ENCODE measurements at places on chromosomes 4 and X.

- no peak for DNase-seq
These were observed 102.1 kb downstream of the RELL1 start for GRCh38 chr4:37584071-37584470.

DNA sequence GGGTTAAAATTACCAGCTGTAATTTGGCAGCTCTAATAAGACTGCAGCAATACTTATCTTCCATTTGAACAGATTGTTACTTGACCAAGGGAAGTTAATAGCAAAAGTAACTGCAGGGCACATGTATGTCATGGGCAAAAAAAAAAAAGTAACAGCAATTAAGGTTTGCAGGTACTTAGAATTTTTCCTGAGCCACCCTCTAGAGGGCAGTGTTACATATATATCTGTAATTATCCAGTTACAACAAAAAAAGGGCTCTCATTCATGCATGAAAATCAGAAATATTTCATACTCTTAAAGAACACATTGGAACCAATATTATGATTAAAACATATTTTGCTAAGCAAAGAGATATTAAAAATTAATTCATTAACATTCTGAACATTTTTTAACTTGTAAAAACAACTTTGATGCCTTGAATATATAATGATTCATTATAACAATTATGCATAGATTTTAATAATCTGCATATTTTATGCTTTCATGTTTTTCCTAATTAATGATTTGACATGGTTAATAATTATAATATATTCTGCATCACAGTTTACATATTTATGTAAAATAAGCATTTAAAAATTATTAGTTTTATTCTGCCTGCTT lies 25.1 kb downstream of the XIAP start:
- DNase-seq: peak; percentile 19

GRCh38 chr4:142547974-142548373 lies 298.1 kb downstream of the INPP4B start:
- no peak for DNase-seq

GRCh38 chrX:72122621-72123337 lies 8.9 kb downstream of the RTL5 start:
- DNase-seq: no peak

GRCh38 chr4:159352609-159353008 lies 249.7 kb downstream of the RAPGEF2 start:
- DNase-seq: no peak

DNA sequence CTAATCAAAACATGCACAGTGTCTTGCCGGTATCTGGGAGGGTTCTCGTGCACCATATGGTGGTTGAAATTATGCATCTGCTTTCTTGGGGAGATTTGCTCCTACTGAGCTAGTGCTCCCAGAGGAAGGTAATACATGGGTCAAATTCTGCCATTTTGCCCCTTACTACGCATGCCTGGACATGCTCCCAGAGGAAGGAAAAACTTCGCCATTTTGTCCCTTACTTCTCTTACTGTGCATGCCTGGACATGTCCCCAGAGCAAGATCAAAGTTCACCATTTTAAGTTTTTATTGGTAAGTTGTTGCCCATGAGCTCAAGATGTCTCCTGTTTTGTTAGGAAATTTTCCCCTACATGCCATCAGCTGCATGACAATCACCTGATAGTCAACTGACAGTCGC lies 252.1 kb upstream of the KLHL4 start:
- DNase-seq: no peak

DNA sequence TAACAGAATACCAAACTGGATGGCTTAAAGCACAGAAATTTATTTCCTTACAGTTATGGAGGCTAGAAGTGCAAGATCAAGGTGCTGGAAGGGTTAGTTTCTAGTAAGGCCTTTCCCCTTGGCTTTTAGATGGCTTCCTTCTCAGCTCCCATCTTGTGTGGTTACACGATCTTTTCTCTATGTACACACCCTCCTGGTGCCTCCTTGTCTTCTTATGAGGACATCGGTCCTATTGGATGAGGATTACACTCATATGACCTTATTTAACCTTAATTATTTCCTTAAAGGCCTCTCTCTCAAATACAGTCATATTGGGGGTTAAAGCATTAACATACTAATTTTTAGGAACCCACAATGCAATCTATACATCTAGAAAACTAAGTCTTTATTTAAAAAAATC lies 787.9 kb upstream of the GALNTL6 start:
- no peak for DNase-seq

GRCh38 chrX:6468706-6469105 lies 66.2 kb downstream of the VCX3A start:
- DNase-seq: no peak

DNA sequence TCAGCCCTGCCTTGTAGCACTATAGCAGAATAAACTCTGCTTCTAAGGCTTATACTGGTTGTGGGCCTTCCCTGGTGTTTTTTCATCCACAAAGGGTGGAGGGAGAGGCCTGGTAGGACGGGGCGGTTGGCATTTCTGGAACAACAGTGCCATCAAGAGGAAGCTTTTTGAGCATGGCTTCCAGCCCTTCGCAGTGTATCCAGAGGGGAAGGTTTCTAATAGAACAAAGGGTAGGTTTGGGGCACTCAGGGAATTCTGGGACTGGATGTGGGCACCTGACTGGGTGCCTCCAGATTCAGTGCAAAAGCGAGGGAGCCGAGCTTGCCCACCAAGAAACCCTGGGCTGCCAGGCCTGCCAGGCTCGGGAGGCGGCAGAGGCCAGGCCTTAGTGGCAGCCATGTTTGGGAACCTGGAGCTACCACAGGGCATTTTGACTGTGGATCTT lies 229.6 kb upstream of the AGTR2 start:
- DNase-seq: no peak

DNA sequence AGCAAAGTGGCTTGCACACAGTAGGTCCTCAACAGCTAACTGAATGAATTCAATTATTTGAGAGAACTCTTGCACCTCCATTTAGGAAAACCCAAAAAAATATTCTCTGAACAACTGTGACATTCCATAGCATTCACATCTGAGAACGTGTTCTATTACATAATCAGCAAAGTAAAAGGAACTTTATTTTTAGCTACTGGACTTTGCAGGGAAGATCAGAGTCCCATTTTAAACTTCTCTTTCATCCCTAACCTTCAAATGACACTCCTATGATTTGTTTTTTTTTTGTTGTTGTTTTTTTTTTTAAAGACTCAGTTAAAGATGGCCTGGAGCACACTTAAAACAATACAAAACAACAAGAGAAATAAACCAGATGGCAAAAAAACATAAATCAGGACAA lies 30.9 kb downstream of the RAI2 start:
- DNase-seq: no peak

DNA sequence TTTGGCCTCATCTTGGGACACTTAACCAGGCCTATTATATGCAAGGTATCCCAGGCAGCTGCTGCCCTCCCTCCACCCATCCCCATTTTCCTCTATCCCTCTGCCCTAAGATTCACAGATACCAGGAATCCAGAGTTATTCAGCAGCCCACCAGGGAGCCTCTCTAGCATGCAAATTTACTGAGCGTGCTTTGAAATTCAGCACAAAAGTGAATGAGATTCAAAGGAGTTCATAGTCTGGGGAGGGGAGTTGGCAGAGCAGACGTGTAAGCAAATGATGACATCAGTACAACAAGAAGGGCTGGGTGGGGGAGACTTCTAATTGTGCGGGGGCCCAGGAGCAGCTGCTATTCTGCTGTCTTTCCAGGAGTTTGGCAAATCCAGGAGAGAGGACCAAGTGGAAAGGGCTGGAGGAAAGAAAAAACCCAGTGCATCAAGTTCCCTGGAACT lies 1.7 kb upstream of the MTM1 start:
- DNase-seq: no peak

GRCh38 chr4:185036842-185037241 lies 18.6 kb downstream of the HELT start:
- DNase-seq: no peak

- no peak for DNase-seq
These were observed 488.8 kb upstream of the POU3F4 start for GRCh38 chrX:83019258-83019657.

DNA sequence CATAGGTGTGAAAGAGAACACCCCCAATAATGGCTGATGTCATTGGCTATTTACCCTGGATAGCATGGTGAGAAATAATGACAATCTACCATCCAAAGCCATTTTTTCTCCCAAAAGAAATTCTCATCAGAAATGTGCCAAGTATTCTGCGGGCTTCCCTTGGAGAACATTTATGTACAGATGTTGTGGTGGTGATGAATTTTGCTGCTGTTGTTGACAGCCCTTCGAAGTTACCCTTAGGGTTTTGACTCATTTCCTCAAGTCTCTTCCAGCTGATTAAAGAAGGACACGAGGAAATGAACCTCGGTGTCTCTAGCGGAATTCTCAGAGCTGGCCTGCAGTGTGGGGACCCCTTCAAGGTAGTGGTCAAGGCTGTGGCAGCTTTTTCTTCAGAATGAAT lies 3.4 kb downstream of the KIT start:
- no peak for DNase-seq

DNA sequence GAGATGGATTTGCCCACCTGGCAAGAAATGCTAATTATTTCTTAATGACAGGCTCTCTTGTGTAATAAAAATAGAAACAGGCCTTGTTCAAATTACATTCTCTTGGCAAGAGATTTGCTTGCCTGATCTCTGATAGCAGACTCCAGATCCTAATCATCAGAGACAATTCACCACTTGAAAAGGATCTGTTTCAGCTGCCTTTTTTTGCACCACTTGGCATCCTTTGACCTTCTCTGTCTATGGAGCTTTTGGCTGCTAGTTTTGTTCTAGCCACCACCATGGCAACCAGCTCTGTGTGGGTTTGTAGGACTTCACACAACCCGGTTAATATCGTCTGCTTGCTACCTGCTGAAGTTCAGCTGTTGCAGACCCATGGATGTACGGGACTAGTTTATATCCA lies 241.1 kb upstream of the TLL1 start:
- DNase-seq: no peak

- no peak for DNase-seq
These were observed 1368.4 kb upstream of the ADGRL3 start for GRCh38 chr4:59831746-59832145.

- no peak for DNase-seq
These were observed 540.9 kb downstream of the PPP4R3C start for GRCh38 chrX:26922278-26922677.

DNA sequence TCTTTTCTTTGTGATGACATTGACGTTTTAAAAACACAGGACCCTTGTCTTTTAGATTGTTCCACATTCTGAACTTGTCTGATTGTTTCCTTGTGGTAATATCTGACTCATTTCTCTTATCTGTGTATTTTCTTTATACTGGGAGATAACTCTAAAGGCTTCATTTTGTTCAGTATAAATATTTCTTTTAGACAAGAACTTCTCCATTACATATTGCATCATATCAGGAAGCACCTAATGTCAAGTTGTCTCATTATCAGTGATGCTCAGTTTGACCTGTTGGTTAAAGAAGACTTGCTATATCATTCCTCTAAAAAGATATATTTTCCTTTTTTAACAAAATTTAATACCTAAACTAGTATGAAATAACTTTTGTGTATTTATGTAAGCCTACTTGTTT lies 152.3 kb upstream of the BMP3 start:
- no peak for DNase-seq

- no peak for DNase-seq
These were observed 2.5 kb downstream of the CCNI start for GRCh38 chr4:77073106-77073809.

- no peak for DNase-seq
These were observed 99.3 kb upstream of the ARMCX2 start for GRCh38 chrX:101759000-101759399.

DNA sequence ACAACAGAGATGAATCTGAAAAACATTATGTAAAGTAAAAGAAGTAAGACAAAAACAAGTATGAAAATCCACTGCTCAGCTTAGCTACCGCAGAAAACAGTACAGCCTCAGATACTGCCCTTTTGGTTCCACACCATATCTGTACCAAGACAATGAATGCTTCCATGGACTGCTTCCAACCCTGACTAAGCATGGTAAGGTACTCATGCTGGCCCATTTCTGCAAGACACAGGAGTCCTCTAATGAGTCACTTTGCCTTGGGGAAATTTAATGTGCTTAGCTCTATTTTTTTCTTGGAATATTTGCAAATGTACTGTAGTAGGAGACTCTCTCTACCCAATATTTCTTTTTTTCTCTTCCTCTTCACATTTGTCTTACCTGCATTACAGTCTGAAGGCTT lies 931.7 kb upstream of the HS3ST1 start:
- DNase-seq: no peak

DNA sequence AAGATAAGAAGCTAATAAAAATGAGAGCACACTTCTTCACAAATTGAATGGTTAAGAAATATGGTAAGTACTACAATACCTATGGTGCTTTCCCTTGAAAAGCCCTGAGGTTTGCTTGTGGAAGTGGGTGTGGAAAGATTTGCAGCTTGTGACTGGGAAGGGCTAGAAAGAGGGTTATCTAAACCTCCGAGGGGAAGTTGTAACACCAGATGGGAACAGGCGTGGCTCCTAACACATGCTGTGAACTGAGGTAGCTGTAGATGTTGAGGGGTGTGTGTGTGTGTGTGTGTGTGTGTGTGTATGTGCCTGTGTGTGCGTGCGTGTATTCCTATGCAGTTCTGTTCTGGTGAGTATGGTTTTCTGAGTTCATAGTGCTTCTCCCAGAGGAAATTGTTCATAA lies 21.5 kb downstream of the FRMPD4 start:
- DNase-seq: no peak

- no peak for DNase-seq
These were observed 2.1 kb downstream of the UCHL1 start for GRCh38 chr4:41258783-41259182.

DNA sequence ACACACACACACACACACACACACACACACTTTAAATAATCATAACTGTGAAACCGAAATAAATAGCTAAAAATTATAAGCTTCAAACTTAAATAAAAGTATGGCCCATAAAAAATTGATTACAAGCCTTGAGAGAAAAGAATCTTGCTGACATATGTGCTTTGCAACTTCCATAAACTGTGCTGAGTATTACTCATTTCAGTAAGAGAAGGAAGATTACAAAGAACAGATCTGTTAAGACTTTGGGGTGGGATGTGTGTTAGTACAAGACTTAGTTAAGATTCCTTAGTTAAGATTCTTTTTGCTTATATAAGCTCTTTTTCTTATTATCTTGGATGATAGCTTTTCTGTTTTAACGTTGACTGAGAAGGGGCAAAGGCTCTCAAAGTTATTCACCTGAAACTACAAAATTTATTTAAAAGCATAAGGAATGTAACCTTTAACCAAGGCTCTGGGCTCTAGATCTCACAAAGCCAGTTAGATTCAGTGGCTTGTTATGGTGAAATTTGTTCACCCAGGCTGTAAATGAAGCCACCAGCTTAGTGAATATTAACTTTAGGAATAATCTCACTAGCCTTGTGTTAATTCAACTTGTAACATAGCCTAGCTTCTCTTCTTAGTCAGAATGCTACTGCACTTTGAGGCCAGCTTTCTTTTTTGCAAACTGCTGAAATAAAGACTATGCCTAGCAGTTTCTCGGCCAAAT lies 58.2 kb downstream of the ARSJ start:
- no peak for DNase-seq

- no peak for DNase-seq
These were observed 863 bp upstream of the XPNPEP2 start for GRCh38 chrX:129737916-129738315.

GRCh38 chr4:7988437-7988836 lies 48.8 kb upstream of the AFAP1 start:
- DNase-seq: no peak

Measured in H54 (cell line).